ENCODE measurements at places on chromosomes 2 and 18.

- DNase-seq, result no peak
Observed at GRCh38 chr18:11995445-11996189, 14.3 kb downstream of the IMPA2 start.

DNA sequence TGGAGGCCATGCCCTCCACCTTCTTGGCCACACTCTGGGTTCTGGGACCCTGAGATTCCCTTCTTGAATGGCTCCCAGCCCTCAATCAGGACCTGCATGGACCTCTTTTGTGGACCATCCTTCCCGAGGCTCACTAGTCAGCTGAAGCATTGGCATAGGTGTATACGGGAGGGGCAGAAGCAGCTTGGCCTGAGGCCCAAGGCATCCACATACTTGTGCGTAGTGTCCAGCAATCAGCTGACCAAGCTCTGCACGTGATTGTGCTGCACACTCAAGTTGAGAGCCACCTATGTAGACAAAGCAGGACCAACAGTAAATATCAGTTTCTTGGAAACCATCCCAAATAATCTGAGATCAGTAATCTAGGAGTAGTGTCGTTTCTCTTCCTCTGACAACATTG, 119.6 kb downstream of the INSIG2 start:
- no peak for DNase-seq

- no peak for DNase-seq
Observed at GRCh38 chr18:9038277-9038871, 64.1 kb upstream of the NDUFV2 start.

GRCh38 chr2:44362207-44363015, 664 bp downstream of the CAMKMT start:
- DNase-seq, result no peak

GRCh38 chr2:42296226-42296625, 64.8 kb downstream of the COX7A2L start:
- peak; percentile 15 for DNase-seq

DNA sequence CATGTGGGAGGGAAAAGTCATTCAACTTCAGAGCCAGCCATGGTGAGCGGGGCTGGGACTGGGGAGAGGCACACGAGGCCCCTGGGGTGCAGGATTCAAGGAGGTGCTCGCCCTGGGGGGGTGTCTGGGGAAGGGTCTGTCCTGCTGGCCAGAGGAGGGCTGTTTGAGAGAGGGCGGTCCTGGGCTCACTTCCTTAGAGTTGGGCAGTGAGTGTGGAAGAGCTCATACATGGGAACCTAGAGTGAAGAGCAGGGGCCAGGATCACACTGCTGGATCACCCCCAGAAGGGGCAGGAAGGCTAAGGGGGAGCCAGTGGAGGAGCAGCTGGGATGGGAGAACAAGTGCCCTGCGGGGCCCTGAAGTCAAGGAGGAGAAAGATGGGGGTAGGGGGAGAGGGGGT, 6.5 kb downstream of the SH3BP4 start:
- no peak for DNase-seq

- peak; percentile 72 for DNase-seq
Observed at GRCh38 chr2:113890253-113891235, 655 bp downstream of the ACTR3 start.

- no peak for DNase-seq
Observed at GRCh38 chr18:61817086-61817485, 75.7 kb downstream of the RNF152 start.

- no peak for DNase-seq
Observed at GRCh38 chr2:26506279-26506678, 28.4 kb upstream of the OTOF start.

GRCh38 chr2:238939521-238940403, 91.9 kb downstream of the TWIST2 start:
- no peak for DNase-seq

GRCh38 chr2:609449-609848, 67.8 kb downstream of the TMEM18 start:
- DNase-seq, result no peak

DNA sequence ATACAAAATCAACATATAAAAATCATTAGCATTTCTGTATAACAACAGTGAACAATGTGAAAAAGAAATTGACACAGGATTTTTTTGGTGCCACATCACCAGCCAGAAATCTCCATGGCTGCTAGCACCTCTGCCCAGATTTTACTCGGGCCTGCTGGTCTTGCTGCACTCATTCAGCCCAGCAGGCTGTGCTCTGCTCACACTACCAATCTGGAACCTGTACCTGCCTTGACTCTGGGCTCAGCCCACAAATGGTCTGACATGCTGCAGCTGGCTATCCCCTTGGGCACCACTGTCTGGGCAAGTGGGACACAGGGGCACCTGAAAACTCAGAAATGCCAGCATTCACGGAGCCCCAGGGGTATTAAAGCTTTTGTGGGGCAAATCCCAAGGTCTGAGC, 392.5 kb upstream of the NRXN1 start:
- DNase-seq, result no peak

GRCh38 chr2:145685383-145686050, 1165.6 kb upstream of the ZEB2 start:
- no peak for DNase-seq

DNA sequence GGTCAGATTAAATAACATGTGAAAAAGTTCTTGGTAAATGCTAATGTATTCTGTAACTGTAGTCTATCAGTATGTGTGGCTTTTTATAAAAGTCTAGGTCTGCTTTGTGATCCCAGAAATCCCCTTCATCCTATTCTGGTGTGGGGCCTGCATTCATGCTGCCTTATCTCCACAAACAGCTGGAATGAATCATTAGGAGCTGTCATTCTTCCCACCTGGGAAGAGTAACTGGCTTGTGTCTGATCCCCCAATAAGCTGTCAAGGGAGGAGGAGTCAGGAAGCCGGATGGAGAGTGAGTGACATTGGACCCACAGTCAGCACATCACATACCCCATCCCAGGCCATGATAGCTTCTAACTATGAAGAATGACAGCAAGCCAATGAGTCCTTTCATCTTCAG, 81.1 kb upstream of the EPHA4 start:
- DNase-seq, result no peak

DNA sequence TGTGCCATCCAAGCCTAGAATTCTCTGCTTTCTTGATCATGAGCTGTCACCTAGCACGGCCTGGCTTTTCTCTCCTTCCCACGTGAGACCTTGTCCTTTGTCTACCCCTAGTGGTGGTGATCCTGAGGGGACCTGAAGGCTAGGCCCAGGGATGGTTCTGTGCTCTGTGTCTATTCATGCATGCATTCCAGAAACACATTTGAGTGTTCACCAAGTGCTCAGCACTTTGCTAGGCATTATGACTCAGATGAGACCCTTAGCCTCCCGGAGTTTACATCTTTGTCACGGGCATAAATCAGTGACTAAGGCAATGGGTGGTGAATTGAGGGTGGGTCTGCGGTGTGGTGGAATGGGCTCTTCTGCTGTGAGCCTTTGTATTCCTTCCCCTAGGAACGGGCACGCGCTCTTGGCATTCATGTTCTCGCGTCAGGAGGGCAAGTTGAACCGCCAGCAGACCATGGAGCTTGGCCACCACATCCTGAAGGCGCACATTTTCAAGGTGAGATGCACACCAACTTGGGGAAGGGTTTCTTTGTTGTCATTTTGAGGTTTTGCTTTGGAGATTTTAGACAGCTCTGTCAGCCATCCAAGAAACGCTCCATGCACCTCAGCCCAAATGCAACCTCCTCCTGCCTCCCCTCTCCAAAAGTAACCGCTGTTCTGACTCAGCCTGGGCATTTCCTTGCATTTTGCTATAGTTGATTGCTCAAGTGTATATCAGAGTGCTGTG, 100.9 kb downstream of the WDSUB1 start:
- DNase-seq, result peak; percentile 44

DNA sequence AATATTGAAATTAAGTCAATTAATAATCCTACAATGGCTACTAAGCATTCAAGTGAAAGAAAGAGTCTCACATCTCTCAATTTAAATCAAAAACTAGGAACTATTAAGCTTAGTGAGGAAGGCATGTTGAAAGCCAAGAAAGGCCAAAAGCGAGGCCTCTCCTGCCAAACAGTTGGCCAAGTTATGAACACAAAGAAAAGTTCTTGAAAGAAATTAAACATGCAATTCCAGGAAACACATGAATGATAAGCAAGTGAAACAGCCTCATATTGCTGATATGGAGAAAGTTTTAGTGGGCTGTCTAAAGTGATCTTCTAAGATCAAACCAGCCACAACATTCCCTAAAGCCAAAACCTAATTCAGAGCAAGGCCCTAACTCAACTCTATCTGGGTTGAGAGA, 11.8 kb downstream of the RDH14 start:
- no peak for DNase-seq

GRCh38 chr2:134391751-134392160, 137.9 kb downstream of the MGAT5 start:
- peak; percentile 26 for DNase-seq
